ENCODE measurements at places on chromosomes 11 and 22. TPM values are rescaled to one million over a fixed set of nuclear protein-coding genes. Genes with fewer than 3 reads are reported as not detected.

Gene KREMEN1
- 16.6 TPM for total RNA-seq

- no peak for DNase-seq
Observed at GRCh38 chr11:15613789-15614188, 499.1 kb downstream of the INSC start.

DNA sequence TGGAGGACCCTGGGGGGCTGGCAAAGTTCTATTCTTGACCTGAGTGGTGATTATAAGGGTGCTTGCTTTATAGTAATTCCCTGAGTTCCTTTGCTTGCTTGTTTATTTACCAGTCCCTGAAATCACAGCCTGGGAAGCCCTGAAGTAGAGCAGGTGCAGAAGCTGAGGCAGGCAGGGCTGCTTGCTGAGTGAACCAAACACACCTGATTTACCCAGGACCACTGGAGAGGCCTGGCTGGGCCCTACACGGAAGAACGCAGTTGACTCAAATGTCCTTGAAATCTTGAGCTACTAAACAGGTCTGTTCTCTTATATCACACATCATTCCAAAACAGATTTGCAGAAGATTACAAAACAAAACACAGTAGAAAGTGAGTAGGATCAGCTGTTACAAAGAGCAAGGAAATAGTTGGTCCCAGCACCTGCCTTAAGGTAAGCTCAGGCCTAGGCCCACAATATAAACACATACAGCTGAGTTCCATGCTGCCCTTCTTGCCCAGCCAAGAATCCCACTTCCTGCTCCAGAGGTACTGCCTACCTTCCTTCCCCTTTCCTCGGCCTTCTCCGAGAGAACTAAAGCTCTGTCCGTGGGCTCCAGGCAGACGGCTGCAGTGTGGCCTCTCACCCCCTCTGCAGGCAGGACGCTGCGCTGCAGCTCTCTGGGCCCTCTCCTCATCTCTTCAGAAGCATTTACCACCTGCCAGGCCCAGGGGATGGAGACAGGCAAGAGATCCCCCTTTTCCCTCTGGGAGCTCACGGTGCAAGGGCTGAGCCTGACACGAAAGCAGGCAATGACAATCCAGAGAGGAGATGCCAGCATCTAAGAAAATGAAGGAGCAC, 46.1 kb upstream of the SCUBE2 start:
- DNase-seq, result peak; percentile 93

- DNase-seq, result no peak
Observed at GRCh38 chr22:42380769-42381551, 51.2 kb downstream of the NFAM1 start.

Data from upper lobe of left lung (tissue), 6 donors.